ENCODE measurements at places on chromosomes 2 and 18.

GRCh38 chr2:218755567-218756404, 26.2 kb upstream of the CYP27A1 start:
- no peak overlapping the region for H3K4me3 ChIP-seq
- DNase-seq = no peak
- no peaks in the 10 kb centered on the region for H3K27me3 ChIP-seq
- H3K4me1 ChIP-seq = no peaks in the 10 kb centered on the region
- H3K36me3 ChIP-seq = peaks cover 12% of the 10 kb centered on the region

GRCh38 chr2:48412443-48413250, 117.3 kb upstream of the STON1 start:
- DNase-seq = no peak
- H3K4me3 ChIP-seq = no peak overlapping the region
- H3K4me1 ChIP-seq = peaks cover 20% of the 10 kb centered on the region
- H3K27ac ChIP-seq = no peak overlapping the region
- H3K36me3 ChIP-seq = peaks cover 3% of the 10 kb centered on the region

GRCh38 chr2:215479536-215480240, 43.8 kb upstream of the FN1 start:
- H3K4me1 ChIP-seq = no peaks in the 10 kb centered on the region
- peaks cover 28% of the 10 kb centered on the region for H3K27me3 ChIP-seq
- DNase-seq = no peak
- no peak overlapping the region for H3K4me3 ChIP-seq
- H3K36me3 ChIP-seq = no peaks in the 10 kb centered on the region

- H3K4me3 ChIP-seq = no peak overlapping the region
- H3K27ac ChIP-seq = no peak overlapping the region
- no peak for DNase-seq
- peaks cover 3% of the 10 kb centered on the region for H3K4me1 ChIP-seq
- peaks cover 66% of the 10 kb centered on the region for H3K27me3 ChIP-seq
- no peaks in the 10 kb centered on the region for H3K36me3 ChIP-seq
Observed at GRCh38 chr2:109189751-109190150, 60.7 kb downstream of the SH3RF3 start.

DNA sequence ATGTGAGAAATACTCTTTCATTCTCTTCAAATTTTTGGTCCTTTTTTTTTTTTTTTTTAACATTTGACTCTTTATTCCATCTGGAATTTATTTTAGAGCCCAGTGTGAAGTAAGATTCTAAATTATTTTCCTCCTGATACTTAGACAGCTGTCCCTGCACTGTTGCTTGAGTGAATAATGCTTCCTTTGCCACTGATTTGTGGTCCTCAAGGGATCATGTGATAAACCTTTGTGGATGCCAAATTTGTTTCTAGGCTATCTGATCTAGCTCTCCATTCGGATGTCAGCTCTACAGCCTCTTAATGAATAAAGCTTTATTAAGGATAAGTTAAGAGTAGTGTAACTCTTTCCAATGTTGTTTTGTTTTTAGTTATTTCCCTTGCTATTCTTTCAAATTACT, 142.3 kb downstream of the SMAD7 start:
- peaks cover 3% of the 10 kb centered on the region for H3K36me3 ChIP-seq
- H3K27me3 ChIP-seq = no peaks in the 10 kb centered on the region
- no peak overlapping the region for H3K4me3 ChIP-seq
- peaks cover 33% of the 10 kb centered on the region for H3K4me1 ChIP-seq
- no peak overlapping the region for H3K27ac ChIP-seq

- no peak for DNase-seq
- H3K4me1 ChIP-seq = peaks cover 9% of the 10 kb centered on the region
- peaks cover 11% of the 10 kb centered on the region for H3K36me3 ChIP-seq
Observed at GRCh38 chr2:219533930-219534661, 9.5 kb downstream of the CHPF start.

DNA sequence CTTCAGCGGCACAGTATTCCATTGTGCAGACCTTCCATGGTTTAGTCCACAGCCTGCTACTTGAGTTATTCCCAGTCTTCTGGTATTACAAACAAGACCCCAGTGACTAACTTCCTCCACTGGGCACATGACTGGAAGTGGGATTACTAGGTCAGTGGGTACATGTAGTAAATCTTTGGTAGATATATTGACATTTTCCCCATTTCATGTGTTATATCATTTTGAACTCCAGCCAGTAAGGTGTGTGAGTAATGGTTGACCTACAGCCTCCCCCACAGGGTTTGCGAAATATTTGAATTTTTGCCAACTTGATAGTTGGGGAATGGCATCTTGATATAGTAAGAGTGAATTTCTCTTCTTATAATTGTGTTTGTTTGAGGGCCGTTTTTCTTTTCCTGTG, 58.8 kb downstream of the RNF144A start:
- H3K27me3 ChIP-seq = no peaks in the 10 kb centered on the region
- DNase-seq = no peak
- no peak overlapping the region for H3K4me3 ChIP-seq
- no peaks in the 10 kb centered on the region for H3K4me1 ChIP-seq
- no peak overlapping the region for H3K27ac ChIP-seq
- H3K36me3 ChIP-seq = peaks cover 3% of the 10 kb centered on the region

DNA sequence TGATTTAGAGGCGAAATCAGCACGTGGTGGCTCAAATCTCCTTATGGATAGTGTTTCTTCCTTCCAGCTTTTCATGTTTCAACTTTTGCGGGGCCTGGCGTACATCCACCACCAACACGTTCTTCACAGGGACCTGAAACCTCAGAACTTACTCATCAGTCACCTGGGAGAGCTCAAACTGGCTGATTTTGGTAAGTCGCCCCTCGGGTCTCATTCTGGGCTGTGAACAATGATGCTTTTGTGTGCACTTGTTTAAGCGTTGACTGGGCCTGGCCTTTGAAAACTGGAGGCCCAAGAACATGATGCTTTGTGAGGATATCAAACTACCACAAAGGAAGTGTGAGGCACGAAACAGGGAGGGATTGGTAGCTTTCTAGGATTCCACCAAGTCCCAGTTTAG, 27.4 kb downstream of the CDK15 start:
- DNase-seq = no peak
- peaks cover 13% of the 10 kb centered on the region for H3K27me3 ChIP-seq
- H3K36me3 ChIP-seq = no peaks in the 10 kb centered on the region
- no peak overlapping the region for H3K27ac ChIP-seq

- no peak overlapping the region for H3K4me3 ChIP-seq
- no peaks in the 10 kb centered on the region for H3K27me3 ChIP-seq
- peaks cover 22% of the 10 kb centered on the region for H3K4me1 ChIP-seq
- no peak for DNase-seq
- no peak overlapping the region for H3K27ac ChIP-seq
Observed at GRCh38 chr2:32632089-32632488, 4.2 kb downstream of the TTC27 start.

DNA sequence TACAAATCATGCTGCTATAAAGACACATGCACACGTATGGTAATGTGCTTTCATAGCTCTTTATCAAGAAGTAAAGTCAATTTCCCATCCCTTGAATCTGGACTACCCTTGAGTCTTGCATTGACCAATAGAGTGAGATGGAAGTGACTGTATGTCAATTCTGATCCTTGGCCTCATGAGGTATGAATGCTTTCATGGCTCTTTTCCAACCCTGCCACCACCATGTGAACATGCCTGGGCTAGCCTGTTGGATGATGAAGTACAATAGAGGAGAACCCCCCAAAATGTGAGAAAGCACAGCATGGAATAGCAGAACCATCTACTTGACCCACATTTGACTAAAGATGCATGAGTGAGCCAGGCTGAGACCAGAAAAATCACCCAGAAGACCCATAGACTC, 237.0 kb downstream of the NYAP2 start:
- H3K27me3 ChIP-seq = peaks cover 15% of the 10 kb centered on the region
- H3K27ac ChIP-seq = no peak overlapping the region
- H3K4me3 ChIP-seq = no peak overlapping the region
- no peaks in the 10 kb centered on the region for H3K4me1 ChIP-seq
- DNase-seq = no peak

- no peak overlapping the region for H3K4me3 ChIP-seq
- DNase-seq = no peak
- H3K27me3 ChIP-seq = no peaks in the 10 kb centered on the region
- peak overlapping the region; percentile 53 for H3K27ac ChIP-seq
Observed at GRCh38 chr2:1488851-1489250, 75.6 kb downstream of the TPO start.

- no peak overlapping the region for H3K4me3 ChIP-seq
- no peaks in the 10 kb centered on the region for H3K4me1 ChIP-seq
- H3K27me3 ChIP-seq = no peaks in the 10 kb centered on the region
- no peaks in the 10 kb centered on the region for H3K36me3 ChIP-seq
- DNase-seq = no peak
Observed at GRCh38 chr2:5588601-5589000, 103.6 kb upstream of the SOX11 start.

DNA sequence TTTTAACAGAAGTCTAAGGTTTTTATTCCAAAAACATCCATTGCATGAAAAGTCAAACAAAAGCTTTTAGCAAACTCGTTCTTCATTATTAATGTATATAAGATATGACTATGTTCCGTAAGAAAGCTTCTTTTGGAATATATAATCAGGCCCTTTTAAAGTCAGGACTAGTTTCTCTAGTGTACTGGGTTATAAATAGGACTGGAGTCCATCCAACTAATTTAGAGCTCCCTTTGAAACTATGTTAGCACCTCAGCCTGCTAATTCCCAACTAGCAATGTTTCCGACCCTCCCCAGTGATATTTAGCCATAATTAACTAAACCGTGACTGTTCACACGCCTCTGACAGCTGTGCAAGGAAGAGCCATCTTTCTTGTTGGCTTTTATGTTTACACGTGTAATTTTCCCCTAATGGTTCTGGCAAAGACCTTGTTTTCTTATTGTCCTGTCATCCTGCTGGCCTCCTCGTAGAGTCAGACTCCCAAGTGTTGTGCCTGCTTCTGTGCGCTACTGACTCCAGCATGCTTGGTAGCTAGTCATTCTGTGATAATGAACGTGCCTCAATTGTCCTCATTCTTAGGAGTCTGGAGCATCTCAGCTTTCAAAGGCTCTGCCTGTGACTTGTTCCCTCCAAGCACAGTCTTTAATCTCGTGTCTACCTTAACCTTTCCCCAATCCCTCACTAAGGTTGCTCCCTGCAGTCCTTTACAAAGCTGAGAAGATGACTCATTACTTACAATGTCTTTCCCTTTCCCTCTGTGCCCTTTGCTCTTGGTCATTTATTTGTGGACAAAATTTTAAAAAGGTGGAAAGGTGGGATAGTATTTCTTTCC, 172.2 kb upstream of the RASGRP3 start:
- no peak overlapping the region for H3K4me3 ChIP-seq
- no peaks in the 10 kb centered on the region for H3K27me3 ChIP-seq
- DNase-seq = no peak
- H3K27ac ChIP-seq = no peak overlapping the region
- H3K36me3 ChIP-seq = no peaks in the 10 kb centered on the region

DNA sequence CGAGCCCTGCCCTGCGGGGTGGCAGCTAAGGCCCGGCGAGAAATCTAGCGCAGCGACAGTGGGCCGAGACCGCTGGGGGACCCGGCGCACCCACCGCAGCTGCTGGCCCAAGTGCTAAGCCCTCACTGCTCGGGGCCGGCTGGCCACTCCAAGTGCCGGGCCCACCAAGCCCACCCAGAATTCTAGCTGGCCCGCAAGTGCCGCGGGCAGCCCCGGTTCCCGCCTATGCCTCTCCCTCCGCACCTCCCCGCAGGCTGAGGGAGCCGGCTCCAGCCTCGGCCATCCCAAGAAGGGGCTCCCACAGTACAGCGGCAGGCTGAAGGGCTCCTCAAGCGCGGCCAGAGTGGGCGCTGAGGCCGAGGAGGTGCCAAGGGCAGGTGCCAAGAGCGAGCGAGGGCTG, 55.2 kb upstream of the RND3 start:
- no peak for DNase-seq
- no peaks in the 10 kb centered on the region for H3K4me1 ChIP-seq
- H3K36me3 ChIP-seq = no peaks in the 10 kb centered on the region
- no peak overlapping the region for H3K27ac ChIP-seq
- H3K4me3 ChIP-seq = no peak overlapping the region

GRCh38 chr18:57585855-57586250, 649 bp downstream of the FECH start:
- H3K27ac ChIP-seq = peak overlapping the region; percentile 62
- no peak for DNase-seq
- peak overlapping the region; percentile 89 for H3K4me3 ChIP-seq
- no peaks in the 10 kb centered on the region for H3K36me3 ChIP-seq

Data from T-helper 17 cell (primary cell).